Trophoblast cell (in vitro differentiated cells and primary cell): ENCODE measurements at places on chromosomes 12 and 14.

GRCh38 chr14:52844262-52845060 is 53.1 kb upstream of the GNPNAT1 start:
- no peak for DNase-seq

DNA sequence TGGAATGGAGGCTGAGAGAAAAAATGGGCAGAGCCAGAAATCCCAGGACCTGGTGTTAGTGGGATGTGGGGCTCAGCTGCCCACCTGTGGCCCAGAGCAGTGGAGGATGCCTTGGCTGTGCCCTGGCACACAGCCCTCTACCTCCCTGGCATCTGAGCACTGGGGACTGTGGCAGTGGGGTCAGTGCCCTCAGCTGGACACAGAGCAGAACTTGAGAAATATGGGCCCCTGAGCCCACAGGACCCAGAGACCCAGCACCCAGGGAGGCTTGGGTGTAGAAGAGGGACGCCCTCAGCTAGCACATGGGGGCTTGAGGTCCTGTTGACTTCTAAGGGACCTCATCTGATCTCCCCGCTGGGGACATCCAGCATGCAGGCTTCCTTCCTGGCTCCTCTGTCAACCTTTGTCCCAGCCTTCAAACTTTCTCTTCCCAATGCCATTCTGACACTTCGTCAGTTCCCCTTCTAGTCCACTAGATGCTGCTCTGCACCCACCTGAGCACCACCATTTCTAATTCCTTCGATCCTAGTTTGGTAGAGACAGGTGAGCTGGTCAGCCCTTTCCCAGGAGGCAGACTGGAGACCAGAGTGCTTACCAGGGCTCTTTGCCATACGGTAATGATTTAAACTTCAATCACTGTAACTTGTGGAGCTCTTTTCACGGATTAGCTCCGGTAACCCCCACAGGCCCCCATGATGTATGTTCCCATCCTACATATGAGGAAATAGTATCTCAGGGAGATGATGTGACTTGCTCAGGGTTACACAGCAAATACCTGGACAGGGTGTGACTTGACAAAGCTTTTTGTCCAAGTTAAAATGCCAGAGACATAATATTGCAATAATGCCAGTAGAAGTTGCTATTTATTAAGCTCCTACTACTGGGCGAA is 143.7 kb downstream of the ASCL4 start:
- peak; percentile 57 for DNase-seq

DNA sequence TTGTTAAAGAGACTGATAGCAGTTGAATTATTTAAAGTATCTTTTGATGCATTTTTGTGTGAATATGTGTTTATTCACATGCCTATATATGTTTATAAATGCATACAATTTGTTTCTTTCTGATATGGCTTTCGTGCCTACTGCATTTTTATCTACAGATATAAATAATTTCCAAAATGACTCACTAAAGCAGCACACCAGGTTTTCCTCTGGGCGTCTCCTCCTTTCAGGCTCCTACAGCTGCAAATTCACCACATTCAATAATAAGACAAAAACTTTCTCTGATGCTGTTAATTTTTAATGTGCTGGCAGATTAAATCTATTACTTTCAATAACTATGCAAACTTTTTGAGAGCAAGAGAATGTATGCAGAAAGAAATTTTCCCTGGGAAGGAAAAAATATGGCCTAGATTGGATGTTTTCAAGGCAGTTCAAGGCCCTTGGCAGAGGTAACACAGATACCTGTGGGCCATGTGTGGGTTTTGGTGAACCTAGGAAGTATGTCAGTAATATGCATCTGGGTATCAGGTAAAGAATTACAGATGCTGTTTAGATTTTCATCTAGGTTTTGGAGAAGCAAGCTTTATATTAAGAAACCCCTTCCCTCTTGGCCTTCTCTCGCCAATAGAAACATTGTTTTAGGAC is 381.8 kb downstream of the EGLN3 start:
- DNase-seq, result peak; percentile 71

GRCh38 chr12:52903855-52904508 is 894 bp downstream of the KRT8 start:
- peak; percentile 70 for DNase-seq

DNA sequence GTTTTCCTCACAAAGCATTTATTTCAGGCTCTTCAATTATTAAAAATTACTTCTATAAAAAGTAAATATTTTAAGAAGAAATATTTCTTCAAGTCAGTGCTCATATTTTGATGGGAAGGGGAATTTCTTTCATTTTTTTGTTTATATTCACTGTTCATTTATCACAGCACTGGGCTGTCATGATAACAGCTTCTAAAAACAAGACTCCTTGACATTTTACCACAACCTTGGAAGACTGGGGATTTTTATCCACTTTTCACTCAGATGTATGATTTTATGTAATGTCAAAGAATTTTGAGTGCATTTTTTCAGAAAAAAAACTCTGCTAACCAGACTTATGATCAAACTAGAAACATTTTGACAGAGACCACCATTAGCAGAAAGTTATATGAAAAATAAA is 149.7 kb downstream of the PHLDA1 start:
- DNase-seq, result no peak

DNA sequence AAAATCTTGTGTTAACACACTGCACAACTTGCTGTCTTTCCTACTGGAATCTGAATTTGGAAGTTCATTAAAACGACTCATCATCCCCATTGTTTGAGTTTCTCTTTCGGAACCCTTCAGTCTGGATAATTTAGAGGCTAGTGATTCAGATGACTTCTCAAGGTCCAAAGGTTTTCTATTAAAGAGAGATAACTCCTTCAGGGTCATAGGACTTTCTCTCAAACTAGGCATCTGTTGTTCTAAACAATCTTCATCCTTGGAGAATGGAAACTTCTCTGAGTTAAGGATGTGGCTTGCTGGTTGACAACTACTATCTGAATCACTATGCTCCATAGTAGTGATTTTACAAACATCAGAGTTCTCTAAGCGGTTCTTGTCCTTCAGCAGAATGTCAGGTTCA is 4.4 kb downstream of the MLH3 start:
- peak; percentile 9 for DNase-seq

- DNase-seq, result peak; percentile 61
These were observed 73.8 kb upstream of the BDKRB2 start for GRCh38 chr14:96130854-96131253.

- DNase-seq, result no peak
These were observed 173.6 kb upstream of the MGAT4C start for GRCh38 chr12:86429824-86430223.

DNA sequence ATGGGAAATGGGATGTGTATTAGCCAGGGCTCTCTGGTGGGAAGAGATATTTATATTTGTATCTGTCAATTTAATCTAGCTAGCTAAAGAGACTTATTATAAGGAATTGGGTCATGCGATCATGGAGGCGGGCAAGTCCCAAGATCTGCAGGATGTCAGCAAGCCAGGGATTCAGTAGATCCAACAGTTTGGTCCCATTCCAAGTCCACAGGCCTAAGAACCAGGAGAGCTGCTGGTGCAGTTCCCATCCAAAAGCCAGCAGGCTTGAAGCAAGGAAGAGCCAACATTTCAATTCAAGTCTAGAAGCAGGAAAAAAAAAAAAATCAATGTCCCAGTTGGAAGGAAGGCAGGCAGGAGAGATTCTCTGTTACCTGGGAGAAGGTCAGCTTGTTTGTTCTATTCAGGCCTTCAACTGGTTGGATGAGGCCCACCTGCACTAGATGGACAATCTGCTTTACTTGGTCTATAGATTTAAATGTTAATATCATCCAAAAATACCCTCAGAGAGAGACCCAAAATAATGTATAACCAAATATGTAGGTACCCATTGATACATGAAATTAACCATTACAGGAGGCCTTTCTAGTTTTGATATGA is 60.7 kb upstream of the BCAT1 start:
- no peak for DNase-seq

GRCh38 chr12:25063873-25064628 is 115.2 kb upstream of the BCAT1 start:
- no peak for DNase-seq

DNA sequence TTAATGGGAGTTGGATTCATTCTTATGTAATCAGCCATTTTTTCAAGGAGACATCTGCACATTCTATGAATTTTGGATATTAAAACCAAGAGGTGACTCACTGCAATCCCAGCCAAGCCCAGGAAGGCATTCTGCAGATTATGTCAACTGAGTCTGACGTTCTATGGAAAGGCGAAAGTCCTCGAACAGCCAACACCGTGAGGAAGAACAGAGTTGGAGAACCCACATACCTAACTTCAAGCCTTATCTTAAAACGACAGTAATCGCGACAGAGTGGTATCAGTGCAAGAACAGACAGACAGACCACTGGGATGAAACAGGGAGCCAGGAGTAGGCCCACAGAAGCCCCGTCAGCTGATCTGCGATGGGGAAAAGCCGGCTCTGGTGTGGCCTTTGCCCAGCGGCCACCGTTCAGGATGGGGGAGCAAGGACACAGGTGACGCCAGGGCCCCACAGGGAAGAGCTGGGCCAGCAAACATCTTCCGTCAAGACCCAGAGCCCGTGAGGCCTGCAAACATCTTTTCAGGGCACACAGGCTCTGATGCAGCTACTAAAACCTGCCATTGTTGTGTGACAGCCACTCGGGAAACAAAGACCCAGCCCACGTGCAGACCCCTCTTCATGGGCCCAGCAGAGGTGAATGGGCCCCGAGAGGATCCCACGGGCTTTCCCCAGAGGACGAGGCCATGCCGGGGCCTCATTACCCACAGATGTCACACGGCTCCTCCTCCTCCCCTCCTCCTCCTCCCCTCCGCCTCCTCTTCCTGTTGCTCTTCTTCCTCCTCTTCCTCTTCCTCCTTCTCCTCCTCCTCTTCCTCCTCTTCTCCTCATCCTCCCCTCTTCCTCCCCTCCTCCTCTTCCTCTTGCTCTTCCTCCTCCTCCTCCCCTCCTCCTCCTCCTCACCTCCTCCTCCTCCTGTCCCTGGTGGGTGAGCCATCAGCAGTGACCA is 277.6 kb downstream of the ADGRD1 start:
- no peak for DNase-seq

DNA sequence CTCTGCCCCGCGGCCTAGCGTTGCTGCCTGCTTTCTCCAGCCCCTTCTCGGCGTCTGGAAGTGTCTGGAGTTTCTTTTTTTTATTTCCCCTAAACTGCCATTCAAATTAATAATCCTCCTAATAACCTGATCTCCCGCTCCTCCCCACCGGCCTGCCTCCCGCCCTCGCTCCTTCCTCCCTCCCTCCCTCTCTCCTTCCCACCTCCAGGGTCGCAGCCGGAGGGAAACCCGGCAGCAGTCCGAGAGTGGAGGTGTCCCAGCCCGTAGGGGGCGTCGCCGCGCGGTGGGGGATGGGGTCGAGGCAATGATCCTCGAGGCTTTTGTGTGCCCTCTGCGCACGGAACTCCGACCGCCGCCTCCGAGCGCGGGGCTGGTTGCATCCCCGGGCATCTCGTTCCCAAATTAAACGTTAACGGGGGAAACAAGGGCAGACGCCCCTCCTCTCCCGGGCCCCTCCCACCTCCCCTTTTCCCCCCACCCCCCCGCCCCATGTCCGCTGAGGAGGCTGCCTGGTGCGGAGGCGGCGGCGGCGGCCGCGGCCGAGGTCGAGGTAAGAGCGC is 1.0 kb upstream of the SOCS2 start:
- peak; percentile 64 for DNase-seq

GRCh38 chr12:133081159-133081780 is 547 bp downstream of the ZNF140 start:
- no peak for DNase-seq

DNA sequence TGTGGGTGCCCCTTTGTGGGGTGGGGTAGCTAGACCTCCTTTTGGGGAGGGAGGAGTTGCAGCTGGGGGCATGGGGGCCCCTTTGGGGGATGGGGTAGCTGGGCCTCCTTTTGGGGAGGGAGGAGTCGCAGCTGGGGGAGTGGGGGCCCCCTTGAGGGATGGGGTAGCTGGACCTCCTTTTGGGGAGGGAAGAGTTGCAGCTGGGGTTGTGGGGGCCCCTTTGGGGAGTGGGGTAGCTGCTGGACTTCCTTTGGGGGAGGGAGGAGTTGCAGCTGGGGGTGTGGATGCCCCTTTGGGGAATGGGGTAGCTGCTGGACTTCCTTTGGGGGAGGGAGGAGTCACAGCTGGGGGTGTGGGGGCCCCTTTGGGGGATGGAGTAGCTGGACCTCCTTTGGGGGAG is 7.0 kb downstream of the NACA start:
- no peak for DNase-seq

- peak; percentile 87 for DNase-seq
These were observed 377.5 kb downstream of the EGLN3 start for GRCh38 chr14:33573301-33573880.

DNA sequence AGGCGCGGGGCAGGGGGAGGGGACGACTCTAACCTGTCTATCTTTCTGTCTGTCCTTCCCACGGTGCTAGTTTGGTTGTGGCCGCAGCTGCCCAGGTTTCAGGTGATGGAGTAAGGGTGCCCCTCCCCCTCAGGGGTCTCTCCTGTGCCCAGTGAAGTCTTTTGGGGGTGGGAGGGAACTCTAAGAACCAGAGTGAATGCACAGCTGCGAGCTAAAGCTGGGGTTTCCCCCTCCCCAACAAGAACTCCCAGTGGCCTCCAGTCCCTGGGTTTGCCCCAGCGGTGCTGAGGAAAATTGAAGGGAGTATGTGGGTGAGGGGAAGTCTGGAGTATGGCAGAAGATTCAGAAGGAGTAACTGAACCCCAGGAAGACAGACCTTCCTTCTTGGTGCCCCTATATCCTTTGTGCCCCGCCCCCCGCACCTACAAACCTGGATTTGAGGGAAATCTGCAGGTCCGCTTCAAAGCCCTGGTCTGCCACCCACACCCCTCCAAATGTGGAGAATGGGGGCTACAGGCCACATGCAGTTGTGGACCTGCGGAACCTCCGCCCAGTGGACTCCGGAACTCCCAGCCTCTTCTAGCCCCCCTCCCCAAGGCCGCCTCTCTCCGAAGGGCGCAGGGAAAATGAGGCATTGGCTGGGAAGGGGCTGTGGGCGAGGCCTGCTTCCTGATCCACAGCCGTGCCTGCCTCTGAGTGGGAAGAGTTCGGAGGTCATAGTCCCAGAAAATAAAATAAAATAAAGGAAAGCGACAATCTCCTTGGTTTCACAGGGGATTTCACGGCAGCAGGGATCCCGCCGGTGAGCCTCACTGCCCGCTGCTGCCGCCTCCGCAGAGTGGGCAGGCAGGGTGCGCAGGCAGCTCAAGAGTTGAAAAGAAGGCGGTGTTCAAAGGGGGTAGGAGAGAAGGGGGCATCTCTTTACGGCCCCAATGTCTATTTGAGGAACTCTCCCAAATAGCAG is 3.4 kb upstream of the HOXC9 start:
- no peak for DNase-seq

DNA sequence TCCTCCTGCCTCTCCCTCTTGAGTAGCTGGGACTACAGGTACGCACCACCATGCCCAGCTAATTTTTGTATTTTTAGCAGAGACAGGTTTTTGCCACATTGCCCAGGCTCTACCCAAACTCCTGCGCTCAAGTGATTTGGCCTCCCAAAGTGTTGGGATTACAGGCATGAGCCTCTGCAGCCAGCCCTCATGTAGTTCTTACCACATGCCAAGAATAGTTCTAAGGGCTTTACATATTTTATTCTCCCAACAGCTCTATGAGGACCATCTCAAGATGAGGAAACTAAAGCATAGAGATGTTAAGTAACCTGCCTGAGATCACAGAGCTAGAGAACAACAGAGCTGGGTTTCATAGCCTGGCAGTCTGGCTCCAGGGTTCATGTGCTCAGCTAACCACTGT is 37.9 kb upstream of the ALDH2 start:
- no peak for DNase-seq

- DNase-seq, result peak; percentile 87
These were observed 59.5 kb downstream of the EMP1 start for GRCh38 chr12:13255792-13256691.

- DNase-seq, result no peak
These were observed 30.5 kb downstream of the CLEC2D start for GRCh38 chr12:9699898-9700605.

- DNase-seq, result no peak
These were observed 1.6 kb downstream of the BORCS5 start for GRCh38 chr12:12358528-12358927.

- DNase-seq, result no peak
These were observed 54.1 kb downstream of the PLXNC1 start for GRCh38 chr12:94202245-94203180.
